ENCODE measurements at places on chromosomes 3 and 15.

- no peak for DNase-seq
Measured at GRCh38 chr3:58288011-58288728, 17.9 kb upstream of the RPP14 start.

DNA sequence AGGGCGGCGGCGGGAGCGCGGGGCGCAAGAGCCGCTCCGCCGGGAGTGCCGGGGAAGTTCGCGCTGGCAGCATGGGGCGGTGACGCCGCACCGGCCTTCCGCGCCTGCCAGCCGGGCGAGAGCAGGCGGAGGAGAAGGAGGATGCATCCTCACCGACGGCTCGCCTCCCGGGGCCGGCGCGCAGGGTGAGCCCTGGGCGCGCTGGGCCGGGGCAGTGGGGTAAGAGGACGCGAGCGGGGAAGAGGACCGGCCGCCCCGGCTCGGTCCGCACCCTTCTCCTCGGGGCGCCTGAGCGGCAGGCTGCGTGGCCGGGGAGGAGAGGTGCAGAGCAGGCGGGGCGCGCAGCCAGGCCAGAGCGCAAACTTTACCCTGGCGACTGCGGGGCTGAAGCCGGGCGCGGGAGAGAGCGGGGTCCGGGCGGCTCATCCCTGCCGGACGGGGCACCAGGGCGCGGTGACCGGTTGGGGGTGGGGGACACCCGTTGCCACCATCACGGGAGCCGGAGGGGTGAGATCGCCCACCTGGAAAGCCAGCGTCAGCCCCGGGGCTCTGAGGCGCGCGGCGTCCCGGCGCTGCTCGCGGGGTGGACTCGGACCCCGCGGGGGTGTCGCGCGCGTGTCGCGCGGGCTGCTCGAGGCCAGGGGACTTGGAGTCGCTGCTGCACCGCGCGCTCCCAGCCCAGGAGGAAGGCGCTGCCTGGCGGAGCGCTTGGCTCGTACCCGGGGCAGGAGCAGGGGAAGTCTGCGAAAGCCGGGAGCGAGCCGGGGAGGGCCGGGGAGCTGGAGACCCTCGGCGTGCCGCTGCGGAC lies 542 bp downstream of the GABRA5 start:
- DNase-seq, result no peak

GRCh38 chr15:73305331-73306211 lies 63.2 kb downstream of the HCN4 start:
- DNase-seq, result no peak

DNA sequence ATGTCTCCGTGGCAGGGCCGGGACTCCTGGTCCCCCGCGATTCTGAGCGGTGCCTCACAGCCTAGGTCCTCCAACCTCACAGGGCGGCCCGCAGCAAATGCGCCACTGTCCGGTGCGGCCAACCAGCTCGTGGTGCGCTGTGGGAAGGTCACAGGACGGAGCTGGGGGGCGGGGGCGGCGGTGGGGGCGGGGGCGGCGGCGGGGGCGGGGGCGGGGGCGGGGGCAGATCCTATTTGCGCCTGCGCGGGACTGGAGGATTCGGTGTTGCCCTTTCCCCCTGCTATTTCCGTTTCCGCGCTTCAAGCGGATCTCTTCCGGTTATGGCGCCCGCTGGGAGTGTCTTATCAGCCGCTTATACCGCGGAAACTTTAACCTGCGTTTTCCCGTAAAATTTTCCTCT lies 106.7 kb upstream of the SNRPN start:
- no peak for DNase-seq

DNA sequence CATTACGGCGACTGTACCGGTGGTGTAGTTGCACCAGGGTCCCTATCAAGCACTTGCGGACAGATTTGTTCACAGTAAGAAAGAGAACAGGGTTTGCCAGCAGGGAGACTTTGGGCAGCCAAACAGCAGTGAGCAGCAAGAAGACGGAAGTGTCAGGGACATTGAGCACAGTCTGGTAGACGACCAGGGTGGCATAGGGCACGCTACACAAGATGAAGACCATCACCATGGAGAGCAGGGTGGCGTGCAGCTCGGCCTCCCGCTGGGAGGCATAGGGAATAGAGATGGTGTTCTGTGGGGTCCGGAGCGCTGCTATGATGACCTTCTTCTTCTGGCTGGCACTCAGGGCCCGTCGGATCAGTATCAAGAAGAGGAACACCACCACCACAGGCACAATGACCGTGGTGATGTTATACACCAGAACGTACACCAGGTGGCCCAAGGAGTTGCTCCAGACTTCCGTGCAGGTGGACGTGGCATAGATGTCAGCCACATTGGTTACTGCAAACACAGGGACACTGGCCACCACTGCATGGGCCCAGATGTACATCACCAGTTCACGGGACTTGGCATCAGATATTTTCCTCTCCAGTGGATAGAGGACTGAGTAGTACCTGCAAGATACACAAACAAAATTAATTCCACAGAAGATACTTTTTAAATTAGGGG lies 19.1 kb upstream of the FSIP1 start:
- no peak for DNase-seq

Data from activated naive CD4-positive, alpha-beta T cell (primary cell).